ENCODE measurements at places on chromosomes 4 and X.
A peak's percentile ranks its signal among the peaks of the same experiment; 100 is the strongest.

DNA sequence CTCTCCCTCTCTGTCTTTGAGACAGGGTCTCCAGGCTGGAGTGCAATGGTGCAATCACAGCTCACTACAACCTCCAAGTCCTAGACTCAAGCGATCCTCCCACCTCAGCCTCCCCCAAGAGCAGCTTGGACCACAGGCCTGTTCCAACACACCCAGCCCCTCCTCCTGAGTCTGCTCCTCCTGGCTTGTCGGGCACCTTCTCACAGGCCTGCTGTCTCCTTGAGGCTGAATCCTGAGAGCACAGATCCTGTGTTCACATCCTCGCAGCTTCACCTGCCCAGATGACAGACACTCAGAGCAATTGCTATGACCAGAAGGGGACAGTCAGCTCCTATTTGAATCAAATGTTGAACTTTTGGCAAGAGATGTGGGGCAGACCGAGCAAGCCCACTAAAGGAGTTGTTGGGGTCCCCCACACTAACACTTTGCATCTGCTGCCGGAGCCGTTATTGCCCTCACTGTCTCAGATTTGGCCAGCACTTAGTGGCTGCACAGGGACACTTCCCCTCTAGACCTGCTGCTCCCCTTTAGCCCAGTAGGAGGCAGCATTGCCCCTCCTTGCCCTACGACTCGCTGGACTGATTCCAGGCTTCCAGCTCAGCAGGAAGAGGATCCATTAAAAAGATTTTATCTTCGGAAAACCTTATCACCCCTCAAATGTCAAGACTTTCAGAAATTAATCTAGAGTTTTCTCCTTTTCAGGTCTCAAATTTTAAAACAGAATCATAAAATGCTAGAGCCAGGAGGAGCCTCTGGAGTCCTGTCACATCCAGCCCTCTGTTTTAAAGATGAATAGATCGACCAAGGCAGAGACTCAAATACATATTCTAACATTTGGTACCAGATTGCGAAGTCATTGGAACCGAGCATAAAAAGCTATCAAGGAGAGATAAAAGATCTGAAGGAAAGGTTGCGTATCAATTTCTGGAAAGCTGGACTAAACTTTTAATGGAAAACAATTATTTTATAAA is 113.7 kb downstream of the USP46 start:
- peak; percentile 74 for DNase-seq

DNA sequence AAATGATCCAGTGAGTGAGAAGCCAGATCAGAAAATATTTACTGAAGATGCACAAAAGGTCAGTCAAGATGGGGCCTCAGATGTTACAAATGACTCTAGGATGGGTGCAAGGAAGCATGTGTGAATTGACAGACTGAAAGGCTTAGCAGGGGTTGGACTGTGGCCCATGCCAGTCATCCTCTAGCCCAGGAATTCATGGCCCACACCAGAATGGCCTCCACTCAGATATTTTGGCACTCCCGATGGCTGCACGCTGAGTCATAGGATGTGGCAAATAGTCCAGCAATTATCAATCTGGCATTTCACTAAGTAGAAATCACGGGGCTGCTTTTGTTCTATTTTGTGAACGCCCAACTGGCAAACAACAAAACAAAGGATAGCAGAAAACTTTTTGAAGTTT is 406.5 kb downstream of the IQCM start:
- no peak for DNase-seq

DNA sequence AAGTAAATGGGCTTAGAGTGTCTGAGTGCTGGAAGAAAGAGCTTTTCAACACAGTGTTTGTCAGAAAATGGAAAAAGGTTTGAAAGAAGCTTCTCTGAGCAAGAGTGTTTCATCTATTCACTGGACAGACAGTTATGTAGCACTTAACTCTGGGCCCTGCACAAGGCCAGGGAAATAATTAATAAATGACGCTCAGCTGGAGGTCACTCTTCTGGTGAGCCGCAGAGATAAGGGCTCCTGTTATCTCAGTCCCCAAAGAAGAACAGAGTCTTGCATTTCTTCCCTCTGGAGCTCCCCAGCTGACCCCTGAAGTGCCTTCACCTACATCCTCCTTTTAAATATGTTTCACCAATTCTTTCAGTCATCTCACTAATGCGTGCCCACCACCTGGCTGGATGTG is 90.4 kb downstream of the SLC16A2 start:
- no peak for DNase-seq

- no peak for DNase-seq
Observed at GRCh38 chr4:147799986-147800555, 68.2 kb downstream of the ARHGAP10 start.

DNA sequence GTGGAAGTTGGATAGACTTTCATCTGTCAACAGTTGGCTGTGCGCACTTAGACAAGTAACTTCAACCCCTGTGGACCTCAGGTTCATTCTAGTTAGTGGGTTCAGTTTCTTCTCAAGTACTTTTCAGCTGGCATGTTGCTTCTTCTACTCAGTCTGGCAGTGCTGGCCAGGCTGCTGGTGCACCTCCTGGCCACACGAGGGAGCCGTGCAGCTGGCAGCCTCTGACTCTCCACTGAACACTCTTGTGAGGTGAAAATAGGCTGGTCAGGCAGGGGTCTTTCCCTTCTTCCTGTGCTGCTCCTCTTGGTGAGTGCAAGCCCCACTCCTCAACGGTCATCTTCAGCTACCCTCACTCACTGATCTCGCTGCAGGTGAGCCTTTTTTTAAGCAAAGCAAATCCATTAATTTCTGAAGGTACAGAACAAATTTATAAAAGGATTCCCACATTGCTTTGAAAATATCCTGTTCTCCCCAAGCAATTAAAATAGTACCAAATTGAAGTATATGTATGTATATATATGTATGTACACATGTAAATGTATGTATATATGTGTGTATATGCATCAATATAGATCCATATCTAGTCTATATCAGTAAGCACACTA is 30.6 kb downstream of the LONRF3 start:
- DNase-seq = peak; percentile 58

GRCh38 chrX:107102980-107103379 is 15.6 kb downstream of the RBM41 start:
- peak; percentile 1 for DNase-seq

- no peak for DNase-seq
Observed at GRCh38 chr4:25925486-25926201, 11.6 kb downstream of the SMIM20 start.

GRCh38 chrX:1361275-1361674 is 24.7 kb downstream of the IL3RA start:
- DNase-seq = peak; percentile 6

DNA sequence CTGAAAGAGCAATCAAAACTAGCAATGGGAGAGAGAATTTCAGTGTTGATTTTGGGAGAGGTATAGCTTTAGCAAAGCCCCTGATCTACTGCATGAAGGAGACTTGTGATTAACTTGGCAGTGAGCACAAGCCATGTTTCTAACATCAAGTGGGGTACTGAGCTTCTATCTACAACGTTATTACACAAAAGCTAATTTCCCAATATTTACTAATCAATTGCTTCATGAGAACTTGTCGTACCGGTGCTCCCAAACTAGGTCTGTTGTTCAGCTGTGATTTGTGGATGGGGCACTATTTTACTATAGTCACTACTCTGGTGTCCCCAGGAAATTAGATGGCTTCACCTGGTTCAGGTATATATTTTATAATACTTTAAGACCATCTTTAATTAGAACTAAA is 16.2 kb downstream of the ANK2 start:
- no peak for DNase-seq

- DNase-seq = peak; percentile 10
Observed at GRCh38 chr4:39814403-39815185, 116.7 kb downstream of the UBE2K start.

GRCh38 chr4:138439143-138439581 is 197.0 kb upstream of the SLC7A11 start:
- no peak for DNase-seq

DNA sequence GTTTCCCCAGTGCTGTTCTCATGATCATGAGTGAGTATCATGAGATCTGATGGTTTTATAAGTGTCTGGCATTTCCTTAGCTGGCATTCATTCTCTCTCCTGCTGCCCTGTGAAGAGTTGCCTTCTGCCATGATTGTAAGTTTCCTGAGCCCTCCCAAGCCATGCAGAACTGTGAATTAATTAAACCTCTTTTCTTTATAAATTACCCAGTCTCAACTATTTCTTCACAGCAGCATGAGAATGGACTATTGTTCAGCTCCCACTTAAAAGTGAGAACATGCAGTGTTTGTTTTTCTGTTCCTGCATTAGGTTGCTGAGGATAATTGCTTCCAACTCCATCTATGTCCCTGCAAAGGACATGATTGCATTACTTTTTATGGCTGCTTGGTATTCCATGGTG is 311.7 kb upstream of the CTSO start:
- no peak for DNase-seq

GRCh38 chrX:130075777-130076176 is 34.5 kb downstream of the ELF4 start:
- no peak for DNase-seq

DNA sequence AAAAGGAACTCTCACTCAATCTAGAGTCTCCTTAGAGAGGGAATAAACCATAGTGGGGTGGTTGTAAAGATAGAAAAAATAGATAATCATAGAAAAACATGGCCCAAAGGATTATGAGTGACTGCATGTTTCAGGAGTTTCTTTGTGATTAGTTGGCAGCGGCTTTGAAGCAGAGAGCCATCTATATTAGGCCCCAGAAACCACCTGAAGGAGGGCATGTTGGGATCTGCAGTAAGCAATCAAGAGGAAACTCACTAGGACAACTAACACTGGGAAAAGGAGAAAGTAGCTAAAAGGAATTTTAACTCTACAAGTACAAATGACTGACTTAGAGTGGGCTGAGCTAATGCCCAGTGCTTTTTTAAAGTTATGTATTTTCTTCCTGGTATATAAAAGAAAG is 269.2 kb upstream of the NRK start:
- DNase-seq = no peak

GRCh38 chrX:56783996-56784620 is 55.1 kb downstream of the NBDY start:
- DNase-seq = no peak

- DNase-seq = no peak
Observed at GRCh38 chr4:8123389-8123788, 35.2 kb downstream of the ABLIM2 start.

DNA sequence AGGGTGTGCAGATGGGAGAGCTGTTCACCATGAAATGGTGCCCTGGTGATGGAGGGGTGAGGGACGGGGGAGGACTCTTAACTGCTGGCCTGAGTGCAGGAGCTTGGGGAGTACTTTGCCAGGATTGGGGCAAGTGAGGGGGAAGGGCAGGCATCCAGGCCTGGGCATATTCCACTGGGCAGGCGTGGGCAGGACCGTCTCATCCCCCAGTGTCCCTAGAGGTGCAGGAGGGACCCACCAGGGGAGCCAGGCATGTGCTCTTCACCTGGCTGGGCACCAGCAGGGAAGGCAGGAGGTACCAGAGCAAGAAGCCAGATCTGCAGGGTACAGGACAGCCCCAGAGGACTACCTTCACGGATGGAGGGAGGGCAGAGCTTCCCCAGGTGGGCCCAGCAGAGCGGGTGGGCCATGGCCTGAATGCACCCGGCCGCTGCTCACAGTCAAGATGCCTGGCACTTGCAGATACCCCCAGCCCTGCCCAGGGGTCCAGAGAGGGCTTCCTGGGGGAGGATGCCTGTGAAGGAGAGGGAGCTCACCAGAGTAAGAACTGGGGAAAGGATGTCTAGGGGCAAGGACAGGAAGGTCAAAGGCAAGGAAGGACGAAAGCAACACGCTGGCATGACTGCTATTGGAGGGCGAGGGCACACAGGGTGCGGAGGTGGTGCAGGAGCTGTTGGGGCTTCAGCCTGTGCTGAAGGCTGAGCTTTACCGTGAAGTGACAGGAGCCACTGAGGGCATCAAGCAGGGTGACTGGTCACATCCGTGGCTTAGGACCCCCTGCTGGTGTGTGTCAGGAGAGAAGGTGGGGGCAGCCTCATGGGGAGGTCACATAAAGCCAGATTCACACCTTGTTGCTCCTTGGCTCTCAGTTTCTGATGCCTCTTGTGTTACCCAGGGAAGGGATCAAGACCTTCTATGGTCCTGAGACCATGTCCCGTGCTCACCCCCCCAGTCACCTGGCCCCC is 68.2 kb upstream of the NKX1-1 start:
- DNase-seq = no peak

- DNase-seq = no peak
Observed at GRCh38 chr4:88353324-88353723, 25.3 kb upstream of the HERC6 start.

- DNase-seq = no peak
Observed at GRCh38 chr4:185881430-185881829, 69.4 kb upstream of the SORBS2 start.

- DNase-seq = no peak
Observed at GRCh38 chrX:70434914-70435586, 9.6 kb upstream of the DLG3 start.

GRCh38 chr4:68570122-68570507 is 6.0 kb downstream of the UGT2B17 start:
- no peak for DNase-seq

DNA sequence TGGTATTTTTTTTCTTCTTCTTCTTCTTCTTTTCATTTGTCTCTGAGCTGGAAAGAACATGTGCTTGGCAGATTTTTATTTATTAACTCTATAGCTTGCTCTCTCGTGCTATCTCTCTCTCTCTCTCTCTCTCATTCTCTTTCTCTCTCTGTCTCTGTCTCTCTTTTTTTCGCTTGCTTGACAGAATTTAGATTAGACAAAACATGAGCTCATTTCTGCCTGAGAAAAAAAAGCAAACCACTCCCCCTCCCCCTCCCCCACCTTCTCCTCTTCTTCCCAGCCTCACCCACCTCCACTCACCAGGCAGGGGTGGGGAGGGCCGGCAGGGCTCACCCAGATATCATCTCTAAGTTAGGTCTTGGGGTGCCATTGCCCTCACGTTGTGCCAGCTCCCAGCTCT is 81.5 kb downstream of the PJA1 start:
- no peak for DNase-seq

- no peak for DNase-seq
Observed at GRCh38 chr4:87855559-87855958, 22.8 kb downstream of the MEPE start.

GRCh38 chr4:110704748-110705439 is 82.0 kb upstream of the PITX2 start:
- DNase-seq = no peak

- DNase-seq = no peak
Observed at GRCh38 chr4:122960611-122961000, 38.2 kb upstream of the NUDT6 start.

Data from Caco-2 (cell line).